ENCODE measurements at places on chromosomes 4 and X.

GRCh38 chr4:41498177-41498576 is 39.8 kb upstream of the LIMCH1 start:
- no peak for DNase-seq

- peak; percentile 12 for DNase-seq
Observed at GRCh38 chrX:149831473-149831872, 49.5 kb upstream of the MAGEA8 start.

DNA sequence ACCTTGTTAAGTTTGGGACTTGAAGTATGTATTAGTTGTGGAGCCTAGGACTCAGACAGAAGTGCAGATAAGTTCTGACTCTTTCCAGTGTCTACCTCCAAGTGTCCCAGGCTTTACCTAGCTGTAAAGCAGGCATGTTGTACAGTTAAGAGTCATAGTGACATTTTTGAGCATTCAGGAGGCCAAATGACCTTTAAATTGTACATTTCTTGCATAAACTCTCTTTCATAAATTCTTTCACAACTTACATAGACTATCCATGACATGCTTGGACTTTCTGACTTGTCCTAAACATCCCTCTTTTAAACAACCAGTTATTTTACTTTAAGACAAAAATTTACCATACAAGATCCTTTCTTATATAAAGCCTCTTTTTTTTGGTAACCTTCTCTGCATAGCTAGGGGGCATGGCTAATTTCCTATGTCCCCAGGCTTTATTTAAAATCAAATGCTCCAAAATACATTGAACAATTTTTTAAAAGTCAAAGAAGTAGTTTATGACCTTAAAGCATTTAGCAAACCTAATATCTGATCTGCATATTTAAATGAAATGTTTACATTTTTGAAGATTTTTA is 40.1 kb upstream of the UGT8 start:
- peak; percentile 24 for DNase-seq

DNA sequence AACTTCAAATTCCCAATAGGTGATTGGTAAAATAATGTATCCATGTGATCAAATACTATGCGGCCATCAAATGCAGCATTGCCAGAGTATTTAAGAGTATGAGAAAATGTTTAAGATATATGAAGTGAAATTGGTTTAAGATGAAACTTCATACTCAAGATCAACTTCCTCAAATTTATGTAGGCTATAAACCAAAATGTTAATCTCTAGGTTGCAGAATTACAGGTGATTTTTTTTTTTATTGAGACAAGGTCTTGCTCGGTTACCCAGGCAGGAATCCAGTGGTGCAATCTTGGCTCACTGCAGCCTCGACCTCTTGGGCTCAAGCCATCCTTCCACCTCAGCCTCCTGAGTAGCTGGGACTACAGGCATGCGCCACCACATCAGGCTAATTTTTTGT is 25.3 kb downstream of the ACSL4 start:
- DNase-seq = no peak

DNA sequence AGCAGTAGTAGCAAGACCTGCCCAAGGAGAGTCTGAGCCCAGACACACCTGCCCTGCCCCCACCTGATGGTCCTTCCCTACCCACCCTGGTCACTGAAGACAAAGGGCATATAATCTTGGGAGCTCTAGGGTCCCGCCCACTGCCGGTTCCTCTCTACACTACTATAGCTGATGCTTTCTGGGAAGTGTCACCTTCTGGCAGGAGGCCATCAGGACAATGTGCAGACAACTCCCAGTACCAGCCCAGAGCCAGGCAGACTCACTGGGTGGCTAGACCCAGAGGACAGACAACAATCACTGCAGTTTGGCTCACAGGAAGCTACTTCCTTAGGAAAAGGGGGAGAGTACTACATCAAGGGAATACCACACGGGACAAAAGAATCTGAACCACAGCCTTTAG is 312.7 kb downstream of the SPRY1 start:
- no peak for DNase-seq

DNA sequence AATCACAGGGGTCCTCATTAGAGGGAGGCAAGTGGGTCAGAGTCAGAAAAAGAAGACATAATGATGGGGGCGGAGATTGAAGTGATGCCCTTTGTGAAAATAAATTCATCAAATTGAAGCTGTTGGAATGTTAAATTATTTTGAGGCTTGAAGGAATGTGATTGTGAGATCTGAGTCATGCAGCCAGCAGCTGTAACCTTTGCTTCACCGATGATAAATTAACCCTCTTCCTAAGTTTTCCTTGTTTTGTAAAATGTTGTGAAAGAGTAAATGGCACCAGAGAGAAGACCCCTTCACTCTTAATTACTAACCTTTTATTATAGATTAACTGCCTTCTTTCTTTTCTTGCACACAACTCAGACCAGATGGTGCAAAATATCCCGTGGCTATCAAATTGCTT is 47.7 kb upstream of the FAM9A start:
- DNase-seq = no peak

GRCh38 chr4:6891436-6892170 is 18.0 kb upstream of the TBC1D14 start:
- DNase-seq = no peak
